ENCODE measurements at places on chromosomes 1 and 21. TPM values are rescaled to one million over a fixed set of nuclear protein-coding genes. Genes with fewer than 3 reads are reported as not detected.

TNFSF18 gene
- not detected for polyA plus RNA-seq

FAM110D gene
- polyA plus RNA-seq: 0.39 TPM

SPRR2A gene
- polyA plus RNA-seq: 0.43 TPM

COL6A1 gene
- polyA plus RNA-seq: 84.5 TPM

LIN28A gene
- polyA plus RNA-seq: 648 TPM

AHCTF1 gene
- polyA plus RNA-seq: 21.7 TPM

CLCA1 gene
- not detected for polyA plus RNA-seq

JAM2 gene
- polyA plus RNA-seq: 12.2 TPM

CTSK gene
- 2.7 TPM for polyA plus RNA-seq

MYBPH gene
- polyA plus RNA-seq: not detected

NT5C1A gene
- polyA plus RNA-seq: not detected

- no peak for DNase-seq
These were observed 64.5 kb downstream of the COL18A1 start for GRCh38 chr21:45469273-45470086.

DNA sequence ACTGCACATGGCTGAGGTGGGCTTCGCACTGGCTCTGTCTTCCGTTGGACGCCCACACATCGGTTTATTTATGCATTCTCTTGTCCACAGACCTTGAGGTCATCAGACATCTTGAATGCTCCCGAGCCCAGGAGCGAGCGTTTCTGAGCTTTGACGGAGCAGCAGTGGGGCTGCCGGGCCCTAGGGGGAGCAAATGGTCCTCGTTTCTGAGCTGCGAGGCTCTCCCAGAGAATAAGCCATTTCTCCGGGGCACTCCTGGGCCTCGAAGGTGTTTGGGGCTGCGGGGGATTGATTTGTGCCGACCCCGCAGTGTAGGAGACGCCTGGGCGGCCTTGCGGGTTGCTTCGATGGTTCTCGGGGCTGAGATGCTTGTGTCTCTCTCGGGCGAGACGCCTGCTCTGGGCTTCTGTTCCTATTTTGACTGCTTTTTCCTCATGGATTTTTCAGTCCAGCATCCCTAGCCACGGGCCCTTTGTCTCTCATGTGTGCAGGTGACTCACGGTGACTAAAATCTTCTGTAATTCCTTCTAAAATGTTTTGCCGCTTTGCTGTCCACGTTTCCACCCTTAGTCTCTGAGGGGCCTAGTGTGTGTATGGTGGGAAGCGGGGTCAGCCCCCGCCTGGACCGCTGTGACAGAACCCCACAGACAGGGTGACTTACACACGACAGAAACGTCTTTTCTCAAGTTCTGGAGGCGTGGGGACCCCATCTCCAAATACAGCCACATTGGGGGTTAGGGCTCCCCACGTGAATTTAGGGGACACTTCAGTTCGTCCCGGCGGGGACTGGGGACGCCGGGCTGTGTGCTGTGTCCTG is 62.1 kb downstream of the FAAP20 start:
- peak; percentile 85 for DNase-seq

GRCh38 chr1:111145963-111146768 is 6.1 kb downstream of the CEPT1 start:
- no peak for DNase-seq

- DNase-seq: no peak
These were observed 246.0 kb upstream of the AJAP1 start for GRCh38 chr1:4408380-4408779.

DNA sequence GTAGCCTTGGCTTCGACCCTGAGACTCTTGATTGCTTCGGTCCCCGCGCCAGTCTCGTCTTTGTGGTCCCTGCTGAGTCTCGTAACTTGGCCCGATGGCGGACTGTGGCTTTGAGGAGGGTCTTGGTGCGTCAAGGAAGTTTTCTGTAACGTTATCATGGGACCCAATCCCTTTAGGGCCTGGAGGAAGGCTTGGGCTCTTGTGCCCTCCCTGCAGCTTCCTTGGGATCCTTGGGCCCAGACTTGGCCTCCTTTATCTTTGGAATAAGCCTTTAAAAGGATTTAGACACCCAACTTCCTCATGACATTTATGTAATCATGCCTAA is 371 bp downstream of the ZMPSTE24 start:
- peak; percentile 49 for DNase-seq

- no peak for DNase-seq
These were observed 29.2 kb downstream of the ST7L start for GRCh38 chr1:112589766-112590165.

- DNase-seq: no peak
These were observed 16.0 kb downstream of the ZBTB17 start for GRCh38 chr1:15959827-15960446.

GRCh38 chr1:32636914-32637645 is 13.3 kb downstream of the ZBTB8OS start:
- DNase-seq: peak; percentile 52

DNA sequence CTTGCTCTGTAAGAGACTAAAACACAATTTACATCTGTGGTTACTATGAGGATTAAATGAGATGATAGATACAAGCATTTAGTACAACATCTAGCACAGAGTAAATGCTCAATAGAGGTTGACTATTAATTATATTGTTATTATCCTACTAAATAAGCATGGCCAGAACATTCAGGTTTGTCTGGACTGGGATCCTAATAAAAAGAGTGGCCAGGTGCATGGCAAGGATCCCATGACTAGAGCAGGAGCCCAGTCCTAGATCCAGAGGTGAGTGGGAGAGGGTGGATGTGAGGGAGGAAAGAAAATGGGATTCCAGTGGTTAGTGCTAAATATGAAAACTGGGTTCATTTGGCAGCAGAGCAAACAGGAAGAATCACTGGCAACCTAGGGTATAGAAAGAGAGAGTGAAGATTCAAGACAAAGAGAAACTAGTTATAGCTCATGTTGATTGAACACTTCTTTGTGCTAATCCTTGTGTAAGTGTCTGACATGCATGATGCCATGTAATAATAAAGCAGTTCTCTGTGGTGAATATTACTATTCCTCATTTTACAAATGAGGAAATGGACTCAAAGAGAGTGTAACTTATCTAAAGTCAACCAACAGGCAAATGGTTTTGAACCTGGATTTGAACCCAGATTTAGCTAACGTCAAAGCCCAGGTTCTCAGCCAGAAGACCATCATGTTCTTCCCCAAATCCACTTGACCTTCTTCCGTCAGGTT is 71.1 kb upstream of the FGGY start:
- DNase-seq: no peak

GRCh38 chr1:55246331-55246730 is 31.2 kb upstream of the USP24 start:
- DNase-seq: no peak

DNA sequence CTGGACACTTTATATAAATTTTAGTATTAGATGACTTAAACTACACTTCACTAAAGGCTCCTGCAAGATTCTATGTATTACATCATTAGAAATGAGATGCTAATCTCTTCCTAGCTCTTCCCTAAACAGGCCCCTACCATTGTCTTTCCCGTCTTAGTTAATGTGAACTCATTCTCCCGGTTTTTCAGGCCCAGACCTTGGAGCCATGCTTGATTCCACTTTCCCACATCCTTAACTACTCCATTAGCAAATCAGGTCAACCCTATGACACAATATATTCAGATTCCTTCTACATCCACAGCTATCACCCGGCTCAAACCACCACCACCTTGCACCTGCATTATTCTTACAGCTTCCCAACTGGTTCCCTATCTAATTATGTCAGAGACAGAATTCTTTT is 73.3 kb downstream of the NVL start:
- peak; percentile 78 for DNase-seq

DNA sequence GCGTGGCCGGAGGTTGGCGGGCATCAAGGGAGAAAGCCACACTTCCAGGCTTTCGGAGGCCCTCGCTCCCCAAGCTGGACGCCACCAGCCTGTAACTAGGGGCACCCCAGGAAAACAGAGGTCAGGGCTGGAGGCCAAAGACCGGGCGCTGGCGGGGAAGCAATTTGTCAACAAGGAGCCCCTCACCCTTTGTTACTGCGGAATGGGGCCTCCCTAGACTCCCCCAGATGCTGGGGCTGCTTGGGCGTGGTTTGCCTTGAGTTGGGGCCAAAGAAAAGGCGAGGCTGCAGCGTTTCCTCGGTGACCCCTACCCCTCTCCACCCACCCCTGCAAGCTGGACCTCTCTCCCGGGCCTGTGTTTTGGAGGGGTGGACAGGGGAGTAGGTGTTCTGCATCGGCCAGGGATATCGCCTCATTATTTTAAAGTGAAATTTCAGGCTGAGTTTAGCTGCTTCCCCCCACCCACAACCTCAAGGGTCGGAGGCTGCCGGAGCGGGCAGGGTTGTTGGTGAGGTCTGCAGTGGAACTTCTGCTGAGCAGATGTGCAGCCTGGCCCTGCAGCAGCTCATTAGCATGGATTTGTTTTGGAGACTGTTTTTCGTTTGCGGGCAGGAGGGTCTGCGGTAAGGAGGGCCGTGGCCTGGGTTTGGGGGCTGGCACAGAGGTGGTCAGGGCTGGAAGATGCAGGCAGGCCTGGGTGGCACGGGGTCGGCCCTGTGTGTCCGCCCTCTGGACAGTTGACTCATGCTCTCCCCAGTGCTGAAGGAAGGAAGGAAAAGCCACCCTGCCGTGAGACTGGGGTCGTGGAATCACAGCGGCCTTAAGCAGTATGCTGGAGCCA is 1.5 kb downstream of the NBL1 start:
- no peak for DNase-seq

GRCh38 chr1:19861034-19861433 is 21.2 kb upstream of the OTUD3 start:
- DNase-seq: no peak

DNA sequence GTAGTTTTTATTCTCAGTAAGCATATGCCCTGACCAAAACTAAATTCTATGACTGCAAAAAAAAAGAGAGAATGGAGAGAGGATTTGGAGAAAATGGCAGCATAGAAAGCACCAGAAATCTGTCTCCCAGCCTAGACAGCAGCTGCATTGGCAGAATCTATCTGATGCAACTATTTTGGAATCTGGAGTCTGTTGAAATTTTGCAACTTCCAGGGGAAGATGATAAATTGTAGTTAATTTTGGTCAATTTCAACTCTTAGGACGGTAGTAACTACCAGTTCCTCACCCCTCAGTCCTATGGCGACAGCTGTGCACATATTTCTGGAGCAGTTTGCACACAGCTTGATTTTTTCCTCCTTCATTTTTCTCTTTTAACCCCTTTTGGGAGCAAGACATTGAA is 10.9 kb downstream of the EXO5 start:
- DNase-seq: no peak

DNA sequence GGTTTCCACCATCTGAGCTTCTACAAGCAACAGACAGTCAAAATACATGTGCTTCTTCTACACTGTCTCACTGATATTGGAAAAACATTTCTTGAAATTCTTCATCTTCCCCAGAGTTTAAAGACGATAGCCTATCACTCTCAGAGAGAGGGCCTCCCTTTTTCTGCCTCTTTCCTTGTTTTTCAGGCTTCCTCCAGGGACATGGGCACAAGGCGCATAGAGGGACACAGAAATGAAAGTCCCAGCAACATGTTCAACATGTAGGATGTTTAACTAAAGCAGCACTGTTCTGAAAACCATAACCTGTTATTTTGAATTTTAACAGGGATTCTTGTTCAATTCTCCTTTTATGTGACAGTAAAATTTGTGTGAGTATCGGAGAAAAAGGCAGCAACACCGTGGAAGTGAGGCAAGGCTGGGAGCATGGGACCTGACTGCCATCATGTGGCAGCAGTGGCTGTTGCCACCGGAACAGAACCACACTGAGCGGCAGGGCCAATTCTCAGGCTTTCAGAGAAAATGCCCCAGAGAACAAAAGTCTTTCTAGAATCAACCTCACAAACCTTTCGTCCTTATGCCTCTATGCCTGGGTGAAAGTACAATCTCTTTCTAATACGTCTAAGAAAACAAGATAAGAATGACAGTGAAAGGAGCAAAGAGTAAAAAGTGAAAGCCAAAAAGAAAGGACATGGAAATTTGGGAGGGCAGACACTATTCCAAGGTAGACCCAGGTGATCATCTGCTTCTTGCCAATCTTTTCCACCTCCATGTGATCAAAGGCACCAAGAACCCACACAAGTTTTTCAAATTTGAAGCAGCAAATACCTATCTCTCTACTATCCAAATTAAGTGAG is 54.5 kb downstream of the PCNX2 start:
- DNase-seq: peak; percentile 53

- no peak for DNase-seq
These were observed 15.5 kb upstream of the FAM131C start for GRCh38 chr1:16088996-16089395.

DNA sequence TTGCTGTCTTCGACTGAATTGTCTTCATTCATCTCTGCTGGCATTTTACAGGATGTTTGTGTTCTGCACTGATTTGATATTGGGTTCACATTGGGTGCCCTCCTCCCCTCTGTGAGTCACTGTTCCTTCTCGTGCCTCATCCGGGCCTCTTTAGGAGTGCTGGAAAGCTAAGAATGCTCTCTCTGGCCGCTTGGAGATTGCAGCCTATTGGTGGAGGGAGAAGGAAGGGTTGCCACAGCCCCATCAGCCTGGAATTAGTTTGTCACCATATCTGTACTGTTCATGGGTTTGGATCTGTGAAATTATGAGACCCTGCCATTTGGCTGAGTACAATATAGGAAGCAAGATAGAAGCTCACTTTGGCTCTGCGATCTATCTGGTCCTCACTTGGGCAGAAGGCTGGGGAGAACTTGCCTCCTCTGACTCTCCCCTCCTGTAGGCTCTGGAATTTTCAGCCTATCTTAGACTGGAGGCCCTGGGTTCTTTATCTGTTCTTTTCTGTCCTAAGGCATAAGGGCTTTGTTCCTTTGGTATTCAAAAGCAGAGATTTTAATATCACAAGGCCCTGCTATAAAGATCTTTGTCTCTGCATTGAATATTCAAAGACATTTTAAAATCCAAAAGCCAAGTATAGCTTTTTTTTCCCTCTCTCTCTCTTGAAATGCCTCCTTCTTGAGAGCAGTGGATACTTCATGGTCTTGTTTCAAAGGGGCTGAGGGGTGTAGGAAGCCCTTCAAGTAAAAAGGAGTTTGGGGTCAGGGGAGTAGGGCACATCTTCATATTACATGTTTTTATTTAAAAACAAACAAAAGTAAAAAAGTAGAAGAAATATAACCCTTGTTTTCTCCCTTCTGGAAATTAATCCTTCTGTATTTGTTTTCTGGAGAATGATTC is 347.9 kb downstream of the ZP4 start:
- DNase-seq: peak; percentile 35

- no peak for DNase-seq
These were observed 394.8 kb downstream of the MATN1 start for GRCh38 chr1:30328401-30329262.

DNA sequence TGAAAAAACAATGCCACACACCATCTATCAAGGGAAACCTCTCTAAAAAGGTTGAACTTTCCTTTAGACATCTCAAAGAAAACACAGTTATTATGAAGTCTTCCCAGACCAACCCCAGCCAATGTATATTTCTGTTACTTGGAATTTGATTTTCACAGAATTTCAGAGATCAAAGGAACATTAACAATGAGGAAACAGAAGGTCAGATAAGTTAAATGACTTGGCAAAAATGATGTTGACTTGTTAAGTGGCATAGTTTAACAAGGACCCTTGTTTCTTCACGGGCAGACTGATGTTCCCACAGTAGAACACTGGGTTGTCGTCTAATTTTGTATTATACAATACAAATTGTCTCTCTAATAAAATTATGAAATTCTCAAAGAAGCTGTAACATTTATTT is 29.0 kb downstream of the NME7 start:
- no peak for DNase-seq

Measured in GM23338 (cell line).